ENCODE measurements at places on chromosomes 7 and 10.

- no peak for DNase-seq
Observed at GRCh38 chr7:22005151-22005550, 59.5 kb upstream of the CDCA7L start.

GRCh38 chr10:20892796-20893195 lies 4.3 kb downstream of the NEBL start:
- no peak for DNase-seq

- DNase-seq = no peak
Observed at GRCh38 chr10:115026056-115026745, 67.0 kb upstream of the ATRNL1 start.

GRCh38 chr7:74289018-74289658 lies at the start of gene CLIP2:
TSS of gene CLIP2 (plus strand) at chr7:74289407. CDS start at chr7:74317547, 28,140 bp downstream.
- DNase-seq = no peak

DNA sequence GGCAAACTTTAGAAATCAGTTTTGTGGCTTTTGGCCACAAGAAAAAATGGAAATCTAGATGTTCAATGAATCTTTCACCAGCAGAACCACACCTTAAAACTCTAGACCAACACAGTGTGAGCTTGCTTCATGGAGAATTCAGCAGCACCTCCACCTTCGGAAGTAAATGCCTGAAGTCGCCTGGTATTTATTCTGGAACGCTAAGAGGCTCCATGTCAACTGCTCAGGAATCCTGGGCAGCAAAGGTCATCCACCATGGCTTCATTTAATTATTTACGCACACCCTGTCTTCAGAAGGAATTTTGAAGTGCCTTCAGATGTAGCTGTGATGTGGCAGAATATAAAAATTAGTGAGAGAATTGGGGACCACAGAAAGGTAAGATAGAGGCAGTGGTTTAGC lies 167.7 kb downstream of the GFRA1 start:
- no peak for DNase-seq

- peak; percentile 87 for DNase-seq
Observed at GRCh38 chr10:67779465-67780203, 58.4 kb downstream of the DNAJC12 start.

GRCh38 chr7:139041378-139042085 lies 5.7 kb upstream of the ZC3HAV1L start:
- DNase-seq = no peak

- no peak for DNase-seq
Observed at GRCh38 chr7:149568218-149568617, 70.6 kb upstream of the ZNF746 start.

GRCh38 chr7:158695726-158696452 lies 8.7 kb downstream of the NCAPG2 start:
- DNase-seq = no peak

DNA sequence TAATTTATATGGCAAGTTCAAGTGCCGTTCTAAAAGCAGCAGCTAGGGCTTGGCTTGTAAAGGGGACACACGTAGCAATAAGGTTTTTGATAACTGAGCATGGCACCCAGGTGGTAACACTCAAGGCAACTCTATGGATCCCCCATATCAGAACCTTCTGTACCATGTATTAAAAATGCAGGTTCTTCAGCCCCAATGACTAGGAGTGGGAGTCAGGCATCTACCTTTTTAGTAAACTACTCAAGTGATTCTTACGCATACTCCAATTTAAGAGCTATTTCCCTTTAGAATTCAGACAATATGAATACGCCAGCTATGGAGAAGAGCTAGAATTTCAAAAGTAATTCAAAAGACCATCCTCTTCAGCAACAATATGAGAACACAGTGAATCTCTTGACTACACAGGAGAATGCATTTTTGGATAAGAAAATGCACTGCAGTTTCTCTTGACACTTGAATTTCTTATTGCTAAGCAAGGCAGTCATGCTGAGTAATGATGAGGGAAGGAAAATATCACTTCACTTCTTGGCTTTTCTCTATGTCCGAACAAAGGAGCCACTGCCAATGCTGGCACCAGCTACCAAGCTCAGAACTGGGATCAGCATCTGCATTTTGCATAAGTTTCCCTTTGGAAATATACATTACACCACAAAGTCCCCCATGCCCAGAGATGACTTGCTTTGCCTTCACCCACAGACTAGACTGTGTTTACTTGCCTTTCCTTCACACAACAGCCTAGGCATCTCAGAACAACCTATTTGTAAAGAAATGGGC lies 53.5 kb downstream of the ABLIM1 start:
- DNase-seq = no peak

GRCh38 chr7:140526787-140527664 lies 47.7 kb upstream of the MKRN1 start:
- no peak for DNase-seq

- no peak for DNase-seq
Observed at GRCh38 chr7:8931906-8932646, 498.7 kb downstream of the NXPH1 start.

DNA sequence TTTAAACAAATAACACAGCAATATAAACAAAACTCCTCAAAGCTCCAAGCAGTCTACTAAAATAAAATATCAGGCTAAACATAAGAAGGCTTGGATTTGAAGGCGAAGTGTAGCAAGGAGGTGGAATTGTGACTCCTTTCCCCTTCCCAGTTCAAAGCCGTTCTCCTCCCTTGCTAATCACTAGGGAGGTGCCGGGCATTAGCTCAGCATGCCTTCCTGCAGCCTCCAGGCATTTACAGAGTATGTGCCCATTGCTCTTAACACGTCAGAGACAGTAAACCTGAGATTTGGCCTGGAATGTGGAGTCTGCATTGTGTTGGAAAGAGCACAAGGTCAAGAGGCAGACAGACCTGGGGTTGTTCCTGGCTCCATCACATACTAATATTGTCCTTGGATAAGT lies 15.6 kb downstream of the CNNM1 start:
- no peak for DNase-seq

GRCh38 chr7:136070736-136071505 lies 93.8 kb upstream of the MTPN start:
- DNase-seq = no peak

DNA sequence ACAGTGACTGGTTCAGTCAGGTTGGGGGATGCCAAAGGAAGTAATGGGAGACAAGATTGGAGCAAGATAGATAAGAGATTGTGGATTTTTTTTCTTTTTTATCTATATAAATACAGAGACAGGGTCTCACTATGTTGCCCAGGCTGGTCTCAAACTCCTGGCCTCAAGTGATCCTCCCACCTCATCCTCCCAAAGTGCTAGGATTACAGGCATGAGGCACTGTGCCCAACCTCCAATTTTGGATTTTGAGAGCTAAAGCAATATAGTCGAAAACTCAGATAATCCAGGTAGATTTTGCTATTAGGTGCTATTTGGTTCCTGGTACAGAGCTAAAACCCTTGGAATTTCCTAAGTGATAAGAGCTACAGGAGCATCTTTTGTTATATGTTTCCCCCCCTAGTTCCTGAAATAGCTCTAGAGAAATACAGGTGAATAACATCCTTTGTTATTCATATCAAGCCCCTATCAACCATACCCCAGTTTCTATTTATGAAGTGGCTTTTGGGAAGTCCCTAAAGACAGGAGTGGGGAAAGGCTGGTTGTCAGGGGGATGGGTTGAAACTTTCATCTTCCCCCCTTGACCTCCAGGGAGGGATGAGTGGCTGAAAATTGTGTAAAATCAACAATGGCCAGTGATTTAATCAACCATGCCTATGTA lies 151.2 kb downstream of the CFTR start:
- no peak for DNase-seq

DNA sequence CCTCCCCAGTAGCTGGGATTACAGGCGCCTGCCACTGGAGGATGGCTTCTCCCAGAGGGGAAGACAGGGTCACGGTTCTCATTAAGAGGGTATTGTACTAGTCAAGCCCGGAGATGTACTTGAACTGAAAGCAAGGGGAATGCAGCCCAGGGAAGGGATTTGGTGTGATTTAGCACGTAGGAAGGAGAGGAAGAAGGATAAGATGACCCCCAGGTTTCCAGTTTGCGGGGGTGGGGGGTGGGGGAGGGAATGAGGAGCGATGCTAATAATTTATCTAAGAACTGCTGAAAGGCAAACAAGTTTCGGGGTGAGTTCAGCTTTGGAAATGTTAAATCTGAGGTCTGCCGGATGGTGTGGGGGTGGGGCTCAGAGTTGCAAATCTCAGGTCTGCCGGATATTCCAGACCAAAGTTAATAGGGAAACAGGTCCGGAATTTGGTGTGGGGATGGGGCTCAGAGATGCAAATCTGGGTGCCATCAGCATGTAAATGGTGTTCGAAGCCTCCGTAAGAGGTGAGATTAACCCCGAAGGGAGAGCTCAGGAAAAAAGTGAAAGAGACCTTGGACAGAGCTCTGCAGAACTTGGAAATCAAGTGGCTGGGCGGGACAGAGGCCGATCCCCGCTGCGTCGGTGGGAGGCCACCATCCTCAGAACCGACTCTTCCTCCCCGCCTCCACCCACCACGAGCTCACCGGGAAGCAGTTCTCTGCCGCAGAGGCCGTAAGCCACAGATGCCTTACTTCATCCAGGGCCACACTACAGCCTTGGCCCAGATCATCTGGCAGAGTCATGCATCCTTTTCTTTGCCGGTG lies 1.6 kb upstream of the SEPHS1 start:
- no peak for DNase-seq

GRCh38 chr10:102962951-102963755 lies 45.1 kb downstream of the CNNM2 start:
- no peak for DNase-seq

DNA sequence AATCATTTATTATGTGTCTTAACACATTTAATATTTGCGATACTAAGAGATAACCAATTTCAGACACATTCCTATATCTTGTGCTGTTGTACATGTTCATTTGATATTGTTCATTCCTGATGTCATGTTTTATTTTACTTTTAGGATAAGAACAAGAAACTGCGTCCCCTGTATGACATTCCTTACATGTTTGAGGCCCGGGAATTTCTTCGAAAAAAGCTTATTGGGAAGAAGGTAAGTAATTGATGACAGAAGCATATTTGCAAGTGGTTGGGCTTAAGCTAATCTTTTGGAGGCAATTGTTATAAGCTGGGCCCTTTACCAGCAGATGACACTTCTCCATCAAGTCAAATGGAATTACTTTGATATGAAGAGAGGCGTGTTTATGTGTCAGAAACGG lies 155.3 kb downstream of the SND1 start:
- DNase-seq = no peak

- DNase-seq = no peak
Observed at GRCh38 chr10:89567576-89568245, 32.3 kb upstream of the SLC16A12 start.

DNA sequence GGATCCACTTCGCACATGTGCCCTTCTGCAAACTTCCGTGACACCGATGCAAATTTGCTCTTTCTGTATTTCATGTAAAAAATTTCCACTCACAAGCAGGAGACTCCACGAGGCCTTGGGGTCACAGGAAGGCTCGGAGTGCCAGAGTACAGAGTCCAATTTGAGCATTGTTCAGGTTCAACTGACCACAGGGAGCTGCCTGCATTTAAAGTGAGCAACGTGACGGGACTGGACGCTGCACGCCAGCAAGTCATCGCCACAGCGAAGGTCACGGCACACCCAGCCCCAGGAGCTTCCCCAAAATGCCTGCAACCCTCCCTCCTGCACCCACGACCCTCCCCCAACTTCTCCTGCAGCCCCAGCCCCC lies 41.5 kb upstream of the NKX6-2 start:
- DNase-seq = no peak

DNA sequence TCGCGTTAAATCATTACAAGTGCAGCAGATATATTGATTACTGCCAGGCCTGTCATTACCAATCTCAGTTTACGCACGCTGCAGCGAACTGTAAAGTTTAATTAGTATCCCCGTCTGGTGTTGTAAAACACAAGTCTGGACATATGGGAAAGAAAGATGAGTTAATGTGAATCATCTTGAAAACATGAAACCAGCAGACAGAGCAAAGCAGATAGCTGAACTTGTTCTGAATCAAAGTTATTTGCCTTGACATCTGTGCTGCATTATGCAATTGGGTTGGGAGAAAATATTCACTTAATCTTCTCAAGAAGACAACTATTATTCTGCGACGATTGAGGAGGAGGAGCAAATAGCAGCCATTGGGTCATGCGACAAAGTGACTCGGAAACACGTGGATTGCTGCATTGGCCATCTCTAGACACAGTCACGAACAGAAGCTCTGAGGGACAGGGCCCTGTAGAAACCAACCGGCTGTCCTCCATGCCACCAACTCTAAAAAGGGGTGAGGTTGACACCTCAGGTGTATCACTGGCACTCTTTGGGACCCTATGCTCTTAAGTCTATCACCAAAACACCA lies 156.3 kb upstream of the C7orf33 start:
- no peak for DNase-seq

GRCh38 chr7:91910171-91910570 lies 29.7 kb upstream of the MTERF1 start:
- no peak for DNase-seq

- no peak for DNase-seq
Observed at GRCh38 chr10:110914431-110914830, 4.5 kb downstream of the BBIP1 start.

DNA sequence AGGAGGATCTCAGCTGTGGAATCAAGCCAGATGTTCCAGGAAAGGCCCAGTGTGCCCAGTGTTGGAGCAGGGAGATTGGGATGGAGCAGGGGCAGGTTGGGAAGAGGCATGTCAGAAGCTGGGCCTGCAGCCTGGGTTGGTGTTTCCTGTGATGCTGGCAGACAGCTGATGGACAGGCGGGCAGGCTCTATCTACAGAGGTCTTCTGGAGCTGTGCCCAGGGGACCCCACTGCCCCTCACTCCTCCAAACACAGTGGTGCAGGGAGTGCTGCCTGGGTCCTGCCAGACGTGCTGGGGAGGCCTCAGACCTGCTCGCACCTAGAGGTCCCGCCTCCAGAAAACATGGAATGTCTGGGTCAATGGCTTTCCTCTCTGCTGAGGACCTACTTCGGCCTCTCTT lies 182.9 kb upstream of the TCERG1L start:
- DNase-seq = no peak

GRCh38 chr10:17383801-17384555 lies 70.4 kb downstream of the ST8SIA6 start:
- DNase-seq = no peak

- DNase-seq = no peak
Observed at GRCh38 chr7:123624527-123625183, 23.0 kb downstream of the ASB15 start.

GRCh38 chr10:79943871-79944270 lies 5.0 kb downstream of the SFTPD start:
- DNase-seq = no peak

GRCh38 chr10:28939281-28940157 lies 262.2 kb downstream of the BAMBI start:
- no peak for DNase-seq

- no peak for DNase-seq
Observed at GRCh38 chr7:28360739-28361138, 51.6 kb upstream of the CREB5 start.
